Type B pancreatic cell (in vitro differentiated cells): ENCODE measurements at places on chromosomes 11 and 22. TPM values are rescaled to one million over a fixed set of nuclear protein-coding genes. Genes with fewer than 3 reads are reported as not detected.

- peaks cover 11% of the 10 kb centered on the region for H3K4me1 ChIP-seq
- no peak overlapping the region for H3K4me3 ChIP-seq
- DNase-seq: no peak
Observed at GRCh38 chr11:74581954-74582547, 10.3 kb upstream of the POLD3 start.

DNA sequence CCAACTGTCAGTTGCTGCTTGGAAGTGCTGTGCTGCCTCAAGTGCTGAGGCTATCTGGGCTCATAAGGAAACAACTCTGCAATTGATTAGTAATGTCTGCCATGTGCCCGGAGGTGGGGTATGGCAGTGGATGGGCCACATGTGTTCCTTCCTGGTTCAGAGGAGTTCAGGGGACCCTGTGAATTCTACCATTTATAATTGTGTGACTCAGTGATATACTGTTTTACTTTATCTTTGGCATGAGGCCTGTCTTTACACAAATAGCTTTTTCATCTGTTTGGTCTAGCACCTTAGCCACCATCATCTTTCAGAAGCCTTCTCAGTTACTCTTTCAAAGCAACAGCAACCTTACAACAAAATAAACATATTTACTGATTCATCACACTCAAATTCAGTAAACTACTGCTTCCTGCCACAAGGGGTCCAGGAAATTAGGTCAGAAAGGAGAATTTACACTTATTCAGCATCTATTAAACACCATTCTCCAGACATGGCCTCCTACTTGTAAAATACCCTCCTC lies 20.9 kb downstream of the DKK3 start:
- H3K4me1 ChIP-seq: peaks cover 20% of the 10 kb centered on the region
- peaks cover 3% of the 10 kb centered on the region for H3K36me3 ChIP-seq
- no peaks in the 10 kb centered on the region for H3K27me3 ChIP-seq
- no peak overlapping the region for H3K4me3 ChIP-seq
- peak overlapping the region; percentile 20 for H3K27ac ChIP-seq

Gene MPEG1
- total RNA-seq: not detected in 2 replicates

Gene LRFN4
- total RNA-seq: 10.1 and 28.5 TPM in 2 replicates

Gene CSTPP1
- total RNA-seq: 34.0 and 44.4 TPM in 2 replicates

Gene DTX4
- 55.3 and 79.2 TPM in 2 replicates for total RNA-seq
